Breast epithelium (tissue), 4 donors: ENCODE measurements at places on chromosomes 3 and 15. TPM values are rescaled to one million over a fixed set of nuclear protein-coding genes. Genes with fewer than 3 reads are reported as not detected.

The ANKRD34C gene
- total RNA-seq = not detected

The FHIT gene
- 9.0 TPM for total RNA-seq

The IFT122 gene
- 43.2 TPM for total RNA-seq

The PIGBOS1 gene
- 11.8 TPM for total RNA-seq

The NR2F2 gene
- 13.6 TPM for total RNA-seq

The GREM1 gene
- total RNA-seq = 2.5 TPM

The SRGAP3 gene
- total RNA-seq = 19.0 TPM

The ALPK3 gene
- total RNA-seq = 2.6 TPM

The WDR72 gene
- total RNA-seq = 0.66 TPM

The CHL1 gene
- 34.8 TPM for total RNA-seq

- DNase-seq = peak; percentile 81
Observed at GRCh38 chr3:157160658-157161424, 894 bp upstream of the CCNL1 start.

- no peak for DNase-seq
Observed at GRCh38 chr15:31824024-31824423, 206.3 kb upstream of the CHRNA7 start.

DNA sequence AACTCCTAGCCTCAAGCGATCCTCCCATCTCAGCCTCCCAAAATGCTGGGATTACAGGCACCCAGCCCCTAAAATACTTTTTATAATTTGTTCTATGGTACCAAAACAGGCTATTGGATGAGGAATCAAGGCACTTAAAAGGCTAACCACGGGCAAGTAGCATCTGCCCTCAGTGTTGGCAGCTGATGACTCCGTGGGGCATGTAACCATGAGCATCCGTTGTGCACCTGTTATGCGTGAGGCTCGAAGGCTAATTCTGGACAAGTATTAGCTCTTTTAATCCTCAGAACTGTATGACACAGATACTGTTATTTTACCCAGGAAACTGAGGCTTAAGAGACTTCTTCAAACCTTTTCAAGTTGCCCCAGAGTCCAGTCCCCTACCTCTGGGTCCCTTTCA, 10.2 kb downstream of the WDR73 start:
- DNase-seq = no peak

- DNase-seq = no peak
Observed at GRCh38 chr3:194251891-194252560, 99.1 kb downstream of the CPN2 start.

- no peak for DNase-seq
Observed at GRCh38 chr3:188153437-188154013, 432 bp upstream of the LPP start.

DNA sequence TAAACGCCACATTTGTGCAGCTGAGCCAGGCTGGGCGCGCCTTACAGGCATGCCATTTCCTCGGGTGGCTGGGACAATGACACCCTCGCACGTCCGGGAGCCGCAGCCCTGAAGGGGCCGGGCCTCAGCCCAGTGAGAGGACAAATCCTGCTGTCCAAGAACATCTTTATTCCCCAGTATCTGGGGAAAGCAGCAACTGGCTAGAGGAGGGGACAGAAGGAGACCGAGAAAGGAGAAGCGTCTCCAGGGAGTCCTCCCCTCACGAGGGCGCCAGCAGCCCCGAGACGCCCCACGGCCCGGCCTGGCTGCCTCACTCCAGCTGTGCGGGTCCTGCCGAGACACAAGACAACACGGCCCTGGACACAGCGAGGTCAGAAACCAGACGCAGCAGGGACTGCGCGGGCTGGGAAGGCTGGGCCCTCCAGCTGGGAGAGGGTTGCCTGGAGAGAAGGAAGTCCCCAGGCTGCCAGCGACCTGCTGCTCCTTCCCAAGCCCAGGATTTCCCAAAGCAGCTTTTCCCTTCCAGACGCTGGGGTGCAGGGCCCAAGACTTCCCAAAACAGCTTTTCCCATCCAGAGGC, 130.2 kb downstream of the CHSY1 start:
- DNase-seq = peak; percentile 37

DNA sequence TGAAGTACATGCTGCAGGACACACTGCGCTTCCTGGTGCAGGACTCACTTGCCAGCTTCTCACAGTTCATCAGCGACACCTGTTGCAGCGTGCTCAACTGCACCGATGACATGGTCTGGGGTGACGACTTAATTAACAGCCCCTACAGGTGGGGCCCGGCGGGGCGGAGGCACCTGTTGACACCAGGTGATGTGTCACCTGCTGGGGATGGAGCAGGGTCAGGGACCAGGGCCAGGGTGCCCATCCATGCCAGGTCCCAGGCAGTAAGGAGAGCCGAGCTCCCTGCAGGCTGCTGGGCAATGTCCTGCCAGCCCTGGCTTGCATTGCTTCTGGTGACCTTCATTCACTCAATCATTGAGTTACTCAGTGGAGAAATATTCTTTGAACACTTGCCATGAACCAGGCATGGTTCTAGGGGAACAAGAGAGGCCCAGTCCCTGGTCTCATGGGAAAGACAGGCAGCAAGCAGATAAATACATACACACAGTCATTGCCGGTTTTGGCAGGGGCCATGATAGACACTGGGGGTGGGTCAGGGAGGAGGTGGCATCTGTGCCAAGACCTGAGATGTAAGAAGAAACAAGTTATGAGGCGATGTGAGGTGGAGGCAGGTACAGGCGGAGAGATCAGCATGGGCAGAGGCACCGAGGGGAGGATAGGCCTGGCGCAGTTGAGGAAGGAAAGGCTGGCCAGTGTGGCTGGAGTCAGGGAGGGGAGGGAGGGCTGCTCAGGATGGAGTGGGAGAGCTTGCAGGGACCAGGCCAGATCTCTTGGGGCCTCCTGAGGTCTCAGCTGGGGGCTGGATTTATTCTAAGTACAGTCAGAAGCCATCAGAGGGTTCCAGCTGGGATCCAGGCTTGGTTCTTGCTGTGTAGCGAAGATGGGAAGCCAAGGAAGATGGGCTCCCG, 30.8 kb downstream of the DNAH1 start:
- no peak for DNase-seq

- DNase-seq = no peak
Observed at GRCh38 chr15:57290187-57290586, 86.1 kb upstream of the CGNL1 start.

DNA sequence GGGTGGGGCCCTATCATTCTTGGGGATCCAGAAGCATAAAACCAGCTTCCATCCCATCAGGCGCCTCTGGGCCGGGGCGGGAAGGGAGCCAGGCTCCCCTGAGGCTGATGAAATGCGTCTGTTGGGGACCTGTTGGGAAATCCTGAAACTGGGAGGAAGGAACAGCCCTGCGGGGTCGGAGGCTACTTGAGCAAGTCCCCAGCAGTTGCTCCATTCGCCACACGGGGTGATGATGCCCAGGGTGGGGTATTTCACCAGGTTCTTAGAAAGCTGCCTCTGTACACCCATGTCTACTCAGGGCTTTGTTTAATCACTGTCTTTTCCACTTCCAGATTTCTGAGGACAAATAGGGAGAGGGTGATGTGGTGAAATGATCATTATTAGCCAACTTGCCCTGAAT, 25.4 kb upstream of the TSEN2 start:
- DNase-seq = no peak

GRCh38 chr3:132629928-132630327, 29.7 kb downstream of the ACAD11 start:
- DNase-seq = no peak

GRCh38 chr3:152943645-152944044, 108.7 kb downstream of the P2RY1 start:
- DNase-seq = no peak

- DNase-seq = no peak
Observed at GRCh38 chr3:187926620-187927019, 181.4 kb upstream of the BCL6 start.

DNA sequence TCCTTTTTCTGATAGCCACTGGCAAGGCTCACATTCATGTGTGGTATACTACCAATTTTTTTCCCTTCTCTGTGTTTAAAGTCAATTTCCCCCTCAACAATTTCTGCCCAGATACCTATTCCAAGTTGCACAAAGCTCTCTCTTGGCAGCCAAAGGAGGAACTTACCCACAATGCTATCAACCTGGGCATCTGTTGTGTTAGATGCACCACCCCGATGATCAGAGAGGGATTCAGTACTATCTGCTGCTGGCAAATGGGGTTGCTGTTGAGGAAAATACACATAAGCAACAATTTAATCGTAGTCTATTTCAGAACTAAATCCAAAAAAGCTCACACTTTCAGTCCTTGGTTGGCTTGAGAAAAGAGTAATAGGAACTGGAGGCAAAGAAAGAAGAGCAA, 46.1 kb downstream of the AAGAB start:
- no peak for DNase-seq

DNA sequence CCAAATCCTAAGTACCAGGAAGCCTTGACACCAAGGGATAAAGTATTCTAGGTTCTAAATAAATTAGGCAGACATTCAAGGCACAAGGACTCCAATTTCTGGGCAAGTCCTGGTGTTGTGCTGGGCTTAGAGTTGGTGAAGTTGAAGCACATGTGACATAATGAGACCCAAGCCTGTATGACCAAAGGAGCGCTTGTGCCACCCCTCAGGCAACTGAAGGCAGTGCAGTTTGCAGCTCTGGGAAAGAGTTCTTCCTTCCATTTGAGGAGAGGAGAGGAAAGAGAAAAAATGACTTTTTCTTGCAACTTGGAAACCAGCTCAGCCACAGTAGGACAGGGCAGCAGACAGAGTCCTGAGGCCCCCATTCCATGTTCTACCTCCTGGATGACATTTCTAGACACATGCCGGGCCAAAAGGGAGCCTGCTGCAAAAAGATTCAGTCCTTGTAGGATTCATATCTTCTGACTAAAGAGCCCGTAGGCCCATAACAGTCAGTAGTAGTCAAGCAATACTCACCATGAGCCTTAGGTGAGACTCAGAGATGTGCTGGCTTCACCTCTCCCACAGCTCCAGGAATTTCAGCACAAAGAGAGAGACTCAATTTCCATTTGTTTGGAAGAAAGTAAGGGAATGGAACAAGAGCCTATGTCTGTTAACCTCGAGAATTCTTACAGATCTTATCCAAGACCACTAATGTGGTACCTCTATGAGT, 588.8 kb upstream of the BCHE start:
- DNase-seq = no peak

DNA sequence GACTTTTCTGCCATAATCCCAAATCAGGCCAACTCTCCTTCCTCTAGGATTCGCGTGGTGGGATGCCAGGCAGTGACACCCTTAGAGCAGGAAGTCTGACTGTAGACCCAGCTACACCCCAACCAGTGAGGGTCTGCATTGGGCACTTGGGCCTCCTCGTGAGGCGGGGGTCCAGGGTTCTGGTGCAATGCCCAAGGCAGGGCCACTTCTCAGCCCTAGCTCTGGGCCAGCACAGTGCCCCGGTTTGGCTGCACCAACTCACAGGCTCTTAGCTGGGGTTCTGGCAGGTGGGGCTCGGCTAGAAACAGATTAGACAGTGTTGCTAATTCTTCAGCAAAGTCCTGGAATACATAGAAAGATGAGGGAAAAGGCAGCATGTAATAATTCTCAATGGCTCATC, 12.7 kb downstream of the CDAN1 start:
- DNase-seq = no peak
